Cerebellar cortex (tissue), 1 donor: ENCODE measurements at places on chromosomes 11 and 22.

DNA sequence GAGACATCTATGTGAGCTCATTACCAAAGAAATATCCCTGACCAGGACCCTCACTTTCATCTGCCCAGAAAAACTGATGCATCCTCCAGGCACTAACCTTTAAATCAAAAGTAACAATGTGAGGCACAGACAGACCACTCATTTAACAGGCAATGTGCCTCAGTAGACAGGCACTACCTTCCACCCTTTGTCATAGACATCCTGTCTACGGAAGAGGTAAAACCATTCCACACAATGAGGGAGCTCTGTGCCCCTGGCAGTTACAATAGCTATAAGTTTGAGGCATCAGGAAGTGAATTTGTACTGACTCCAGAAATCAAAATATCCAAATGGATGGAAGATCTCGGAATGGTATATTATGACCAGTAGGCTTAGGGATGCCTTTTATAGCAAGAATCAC is 6.7 kb upstream of the CAVIN3 start:
- DNase-seq = no peak

GRCh38 chr11:1285876-1286275 is 23.6 kb downstream of the TOLLIP start:
- no peak for DNase-seq

- DNase-seq = peak; percentile 17
Measured at GRCh38 chr11:59173964-59174663, 2.2 kb downstream of the DTX4 start.

GRCh38 chr11:134501406-134502152 is 89.5 kb upstream of the B3GAT1 start:
- DNase-seq = no peak

DNA sequence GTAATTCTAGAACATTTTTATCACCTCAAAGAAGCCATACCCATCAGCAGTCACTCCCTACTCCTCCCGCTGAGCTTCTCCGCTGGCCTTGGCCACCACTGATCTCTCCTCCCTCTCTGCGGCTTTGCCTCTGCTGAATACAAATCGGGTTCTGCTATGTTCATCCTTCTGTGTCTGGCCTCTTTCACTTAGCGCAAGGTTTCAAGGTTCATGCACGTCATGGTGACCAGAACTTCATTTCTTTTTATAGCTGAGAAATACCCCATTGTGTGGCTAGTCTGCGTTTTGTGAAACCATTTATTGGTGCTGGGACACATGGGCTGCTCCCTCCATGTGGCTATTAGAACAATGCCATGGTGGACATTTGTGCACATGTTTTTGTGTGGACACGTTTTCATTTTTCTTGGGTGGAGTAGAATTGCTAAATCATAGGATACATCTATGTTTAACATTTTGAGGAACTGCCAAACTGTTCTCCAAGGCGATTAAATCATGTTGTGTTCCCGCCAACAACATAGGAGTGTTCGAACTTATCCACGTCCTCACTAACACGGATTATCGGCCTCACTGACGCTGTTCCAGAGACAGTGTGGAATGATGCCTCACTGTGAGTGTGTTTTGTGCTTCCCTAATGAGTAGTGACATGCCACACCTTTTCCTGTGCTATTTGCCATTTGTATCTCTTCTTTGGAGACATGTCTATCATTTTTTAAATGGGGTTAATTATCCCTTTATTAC is 24.2 kb upstream of the KRTAP5-6 start:
- no peak for DNase-seq

- no peak for DNase-seq
Measured at GRCh38 chr22:50447576-50448551, 27.0 kb downstream of the SBF1 start.

DNA sequence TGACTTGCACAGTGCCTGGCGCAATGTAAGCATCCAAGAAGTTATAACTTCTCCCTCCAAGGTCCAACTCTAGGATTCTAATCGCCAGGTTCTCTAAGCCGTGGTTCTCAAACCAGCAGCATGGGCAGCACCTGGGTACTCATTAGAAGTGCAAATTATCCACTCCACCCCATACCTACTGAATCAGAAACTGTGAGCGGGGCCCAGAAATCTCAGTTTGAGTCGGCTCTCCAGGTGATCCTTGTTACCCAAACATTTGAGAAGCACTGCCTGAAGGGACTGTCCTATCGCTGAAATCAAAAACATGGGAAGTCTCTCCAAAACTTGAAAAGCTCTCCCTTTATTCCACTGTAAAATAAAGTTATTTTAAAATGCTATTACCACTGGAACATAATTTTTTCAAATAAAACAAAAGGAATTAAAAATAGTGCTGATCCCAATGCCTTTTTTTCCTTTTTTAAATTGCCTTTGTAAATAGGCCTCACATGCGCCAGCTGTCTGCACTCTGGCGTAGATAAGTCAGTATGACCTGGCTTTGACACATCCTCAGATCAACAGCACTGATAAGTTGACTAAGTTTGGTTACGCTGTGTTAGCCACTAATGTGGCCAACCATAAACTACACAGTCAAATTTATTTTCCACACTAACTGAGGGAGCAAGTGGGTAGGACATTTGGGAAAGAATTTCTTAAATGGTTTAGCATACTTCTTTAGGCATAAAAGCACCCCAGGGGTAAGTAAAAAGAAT is 8.4 kb upstream of the CTR9 start:
- DNase-seq = no peak

GRCh38 chr11:126079621-126080124 is 17.0 kb upstream of the CDON start:
- DNase-seq = no peak

- no peak for DNase-seq
Measured at GRCh38 chr11:3857628-3858027, 2.2 kb downstream of the STIM1 start.

- DNase-seq = no peak
Measured at GRCh38 chr11:10493041-10493663, 38.1 kb downstream of the AMPD3 start.

GRCh38 chr22:47835726-47836125 is 1073.3 kb downstream of the TBC1D22A start:
- DNase-seq = no peak

DNA sequence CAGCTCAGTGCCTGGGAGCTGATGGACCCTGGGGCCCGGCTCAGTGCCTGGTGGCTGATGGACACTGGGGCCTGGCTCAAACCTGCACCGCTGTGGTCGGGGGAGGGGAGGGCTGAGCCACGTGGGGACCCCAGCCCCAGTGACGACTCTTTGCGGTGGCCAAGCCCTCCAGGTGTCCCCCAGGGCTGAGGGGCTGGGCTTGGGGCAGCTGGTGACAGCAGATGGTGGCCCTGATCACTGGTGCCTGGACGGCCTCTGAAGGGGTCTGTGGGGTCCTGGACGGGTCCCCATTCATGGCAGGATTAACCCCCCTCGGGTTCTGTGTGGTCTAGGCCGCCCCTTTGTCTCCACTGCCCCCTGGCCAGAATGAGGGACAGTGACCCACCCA is 3.4 kb upstream of the MUC5B start:
- DNase-seq = no peak

DNA sequence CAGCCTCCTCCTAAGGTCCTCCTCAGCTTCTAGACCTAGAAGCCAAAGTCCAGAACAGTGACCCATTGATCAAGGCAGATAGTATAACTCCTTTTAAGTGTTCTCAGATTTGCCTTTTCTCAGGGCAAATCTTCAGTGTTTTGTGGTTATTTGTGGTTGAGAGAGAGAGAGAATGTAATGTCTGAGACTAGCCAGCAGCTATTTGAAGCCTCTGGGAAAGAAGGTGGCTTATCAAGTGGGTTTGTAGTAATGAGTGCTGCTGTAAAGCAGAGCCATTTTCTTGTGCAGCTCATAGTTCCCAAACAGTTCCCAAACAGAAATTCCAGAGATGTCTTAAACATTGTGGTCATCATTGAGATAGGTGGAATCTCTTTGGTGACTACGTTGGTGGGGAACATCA is 89.5 kb downstream of the RNF169 start:
- DNase-seq = no peak

DNA sequence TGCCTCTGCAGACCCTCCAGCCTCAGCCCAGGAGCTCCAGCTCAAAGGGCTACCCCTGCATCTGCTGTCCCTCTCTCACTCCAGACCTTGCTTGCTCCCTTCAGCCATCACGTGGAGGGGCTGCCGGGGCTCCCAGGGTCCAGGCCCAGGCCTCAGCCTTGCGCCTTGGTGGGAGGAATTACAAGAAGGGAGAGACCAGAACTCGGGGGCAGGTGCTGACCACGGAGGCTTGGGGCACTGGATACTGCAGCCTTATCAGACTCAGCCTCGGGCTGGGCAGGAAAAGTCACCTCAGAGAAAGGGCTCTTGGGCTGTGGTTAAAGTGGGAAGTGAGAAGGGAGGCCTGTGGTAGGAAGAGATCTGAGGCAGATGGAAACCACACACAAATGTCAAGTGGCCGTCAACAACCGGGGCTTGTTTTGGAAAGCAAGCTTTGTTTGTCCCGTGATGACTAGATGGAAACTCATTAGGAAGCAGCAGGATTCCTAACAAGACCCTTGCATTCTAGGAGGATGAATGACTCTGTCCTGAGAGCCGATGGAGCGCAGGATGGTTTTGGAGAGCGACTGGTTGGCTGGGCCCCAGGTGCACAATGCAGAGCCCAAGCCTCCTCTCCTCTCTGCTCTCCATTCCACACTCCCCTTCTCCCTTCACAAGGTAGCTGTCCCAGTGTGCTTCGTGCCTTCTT is 1321.7 kb downstream of the TBC1D22A start:
- no peak for DNase-seq

GRCh38 chr11:110311783-110312579 is 15.6 kb upstream of the RDX start:
- no peak for DNase-seq

DNA sequence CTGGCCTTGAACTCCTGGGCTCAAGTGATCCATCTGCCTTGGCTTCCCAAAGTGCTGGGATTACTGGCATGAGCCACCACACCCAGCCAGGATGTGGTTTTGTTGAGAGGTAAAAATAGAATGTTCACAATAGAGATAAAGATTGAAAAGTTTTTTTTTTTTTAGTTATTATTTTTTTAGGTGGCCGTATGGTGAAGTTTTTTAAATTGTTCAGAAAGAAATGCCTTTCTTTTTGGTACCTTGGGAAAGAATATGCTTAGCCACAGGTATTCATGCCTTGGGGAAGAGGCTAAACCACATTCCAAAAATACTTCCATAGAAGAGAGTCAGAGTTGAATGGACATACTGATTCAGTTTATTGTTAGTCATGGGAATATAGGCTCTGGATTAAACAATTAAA is 143.4 kb downstream of the C11orf91 start:
- no peak for DNase-seq

DNA sequence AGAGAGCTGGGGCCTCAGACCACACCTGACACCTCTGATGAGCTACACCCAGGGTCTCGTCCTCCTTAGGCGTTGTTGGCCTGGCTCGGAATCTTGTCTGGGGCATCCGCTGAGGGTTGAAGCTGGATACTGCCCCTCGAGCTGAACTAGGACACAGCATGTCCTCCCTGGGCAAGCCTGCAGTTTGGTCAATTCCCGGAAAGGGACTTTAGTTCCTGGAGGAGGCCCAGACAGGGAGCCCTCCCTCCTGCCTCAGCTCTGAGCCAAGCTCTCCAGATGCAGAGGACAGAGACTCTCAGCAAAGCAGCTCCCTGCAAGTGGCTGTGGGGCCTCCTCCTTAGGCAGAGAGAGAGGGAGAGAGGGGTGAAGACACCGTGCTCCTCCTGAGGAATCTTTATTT is 4.9 kb downstream of the APOL3 start:
- DNase-seq = no peak

GRCh38 chr22:31142285-31142684 is 2.0 kb upstream of the PLA2G3 start:
- DNase-seq = no peak

DNA sequence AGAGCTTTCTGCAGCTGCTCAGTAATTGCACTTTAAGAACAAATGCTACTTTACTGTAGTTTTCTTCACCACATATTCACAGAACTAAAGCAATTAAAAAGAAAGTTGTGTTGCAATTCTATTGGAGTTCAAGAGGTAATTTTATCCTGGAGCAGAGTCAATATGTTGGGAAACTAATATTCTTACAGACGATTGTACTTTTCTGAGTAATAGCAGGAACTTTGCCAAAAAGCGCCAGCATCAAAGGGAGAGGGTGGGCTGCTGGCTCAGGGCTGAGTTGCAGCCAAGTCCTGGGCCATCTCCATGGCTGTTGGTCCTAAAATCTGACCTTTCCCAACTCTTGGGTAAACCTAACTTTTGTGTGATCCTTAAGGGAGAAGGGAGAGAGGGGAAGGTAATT is 73.6 kb upstream of the MYO18B start:
- no peak for DNase-seq

DNA sequence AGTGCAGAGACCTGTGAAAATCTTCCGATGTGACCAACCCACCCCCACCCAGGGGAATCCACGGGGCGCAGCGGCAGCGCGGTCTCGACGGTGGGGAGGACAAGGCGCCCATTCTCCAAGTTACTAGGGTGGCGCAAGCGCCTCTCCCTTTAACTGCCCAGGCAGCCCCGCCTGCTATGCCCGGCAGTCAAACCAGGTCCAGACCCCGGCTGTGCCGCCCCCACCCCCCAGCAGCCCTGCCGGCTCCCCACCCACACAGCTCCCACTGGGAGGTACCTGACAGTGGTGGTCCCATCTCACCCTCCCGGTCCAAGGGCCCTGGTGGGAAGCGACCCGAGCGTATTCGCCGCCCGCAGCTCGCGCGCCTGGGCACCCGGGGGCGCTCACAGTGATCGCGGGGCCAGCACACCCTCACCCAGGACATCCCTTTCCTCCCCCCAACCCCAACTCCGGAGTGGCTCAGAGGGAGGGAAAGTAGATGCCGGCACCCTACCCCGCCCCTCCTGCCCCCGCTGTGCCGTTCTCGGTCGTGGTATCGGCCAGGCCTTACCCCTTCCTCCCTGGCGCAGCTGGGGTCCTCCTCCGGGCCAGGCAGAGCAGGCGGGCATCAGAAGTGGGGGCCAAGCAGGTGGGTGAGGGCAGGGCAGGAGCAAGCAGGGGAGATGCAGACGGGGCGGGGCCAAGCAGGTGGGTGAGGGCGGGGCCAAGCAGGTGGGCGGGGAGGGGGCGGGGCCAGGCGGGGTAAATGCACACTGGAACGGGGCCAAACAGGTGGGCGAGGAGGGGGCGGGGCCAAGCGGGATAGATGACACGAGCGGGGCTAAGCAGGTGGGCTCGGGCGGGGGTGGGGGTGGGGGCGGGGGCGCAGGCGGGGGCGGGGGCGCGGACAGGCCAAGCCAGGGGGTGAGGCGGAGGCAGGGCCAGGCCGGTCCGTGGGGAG is at the start of gene TRPM5:
TSS of gene TRPM5 (minus strand) at position 634 of the 940 bp plus-strand sequence. CDS start 21,478 bp downstream, outside the sequence.
- no peak for DNase-seq
